ENCODE measurements at places on chromosomes 12 and 14.

DNA sequence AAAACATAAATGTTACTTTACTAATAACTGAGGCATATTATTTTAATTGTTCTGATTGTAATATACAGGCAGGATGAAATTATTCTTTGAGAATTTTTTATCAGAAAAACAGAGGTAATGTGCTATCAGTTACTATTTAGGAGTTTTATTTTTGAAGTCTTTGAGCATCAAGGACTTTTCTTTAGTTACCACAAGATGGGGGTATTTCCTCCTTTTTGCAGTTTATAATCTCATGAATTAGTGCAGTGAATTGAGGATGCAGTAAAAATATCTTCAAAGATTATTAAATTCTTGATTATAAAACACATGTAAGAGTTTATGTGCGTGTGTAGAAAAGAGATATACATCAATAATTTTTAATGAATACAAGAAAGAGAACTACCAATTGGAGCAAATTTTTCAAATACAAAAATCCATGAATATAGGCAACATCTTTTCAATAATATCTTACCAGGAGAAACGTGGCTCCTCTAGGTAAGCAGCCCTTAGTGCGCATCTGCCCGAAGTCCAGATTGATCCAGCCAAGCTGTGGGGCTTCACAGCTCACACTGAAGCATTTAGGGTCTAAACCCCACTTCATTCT lies 71.6 kb downstream of the ERGIC2 start:
- peak; percentile 64 for DNase-seq

DNA sequence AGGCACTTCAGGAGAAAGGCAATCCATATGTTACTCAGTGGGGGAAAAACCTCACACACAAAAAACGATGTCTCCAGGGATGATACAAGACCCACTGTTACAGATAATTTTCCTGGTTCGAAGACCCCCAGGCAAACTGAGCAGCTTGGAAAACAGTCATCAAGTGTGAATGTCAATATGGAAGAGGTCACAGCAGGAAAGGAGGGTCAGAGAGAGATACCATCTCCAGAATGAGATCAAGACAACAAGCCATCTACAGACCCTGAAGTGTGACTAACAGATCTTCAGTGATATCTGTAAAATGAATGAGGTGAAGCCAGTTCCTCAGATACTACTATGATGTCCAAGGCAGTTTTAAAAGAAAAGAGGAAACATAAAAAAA lies 28.6 kb downstream of the GNS start:
- peak; percentile 96 for DNase-seq

DNA sequence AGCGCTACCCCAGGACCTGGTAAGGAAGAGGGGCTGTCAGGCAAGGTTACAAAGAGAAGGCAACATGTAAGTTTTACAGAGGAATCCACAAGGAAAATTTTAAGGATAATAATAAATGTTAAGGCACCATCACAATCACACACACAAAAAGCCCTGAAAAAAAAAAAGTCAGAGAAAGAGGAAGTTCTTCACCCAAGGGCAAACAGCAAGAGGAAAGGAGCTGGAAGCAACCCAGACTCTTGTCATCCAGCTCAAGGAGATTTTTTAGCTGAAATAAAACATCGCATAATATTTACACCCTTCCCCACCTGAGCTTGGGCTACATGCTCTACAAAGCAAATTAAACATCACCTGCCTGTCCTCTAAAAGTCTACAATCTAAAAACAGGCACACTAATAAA lies 9.5 kb downstream of the SPTB start:
- no peak for DNase-seq

DNA sequence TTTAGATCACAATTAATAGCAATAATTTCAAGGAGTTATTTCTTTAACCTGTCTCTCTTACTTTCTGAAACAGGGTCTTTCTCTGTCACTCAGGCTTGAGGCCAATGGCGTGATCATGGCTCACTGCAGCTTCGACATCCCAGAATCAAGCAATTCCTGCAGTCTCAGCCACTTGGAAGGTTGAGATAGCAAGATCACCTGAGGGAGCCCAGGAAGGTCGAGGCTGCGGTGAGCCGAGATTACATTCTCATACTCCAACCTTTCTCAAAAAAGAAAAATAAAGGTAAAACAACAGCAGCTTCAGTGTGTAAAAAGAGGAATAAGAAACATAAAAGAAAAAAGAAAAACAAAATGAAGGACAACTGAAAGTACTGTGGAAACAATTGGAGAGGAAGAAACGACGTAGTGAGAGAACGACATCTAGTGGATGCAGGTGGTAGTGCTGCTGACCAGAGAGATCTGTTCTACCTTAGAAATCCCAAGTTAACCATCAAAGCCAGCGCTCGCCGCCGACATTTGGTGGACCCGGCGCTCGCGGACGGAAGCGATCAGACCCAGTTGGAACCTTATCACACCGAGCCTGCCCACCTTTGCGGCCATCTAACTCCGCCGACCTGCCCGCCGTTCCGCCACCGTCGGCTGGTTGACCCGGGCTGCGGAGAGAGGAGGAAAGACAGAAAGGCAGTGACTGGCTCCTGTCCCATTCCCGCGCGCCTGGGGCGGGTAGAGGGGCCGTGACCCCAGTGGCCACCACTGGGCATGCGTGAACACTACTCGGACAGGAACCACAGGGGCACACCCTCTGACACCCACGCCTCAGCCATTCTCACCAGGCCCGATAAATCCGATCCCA lies 196.1 kb downstream of the ALG10 start:
- DNase-seq = peak; percentile 60

- DNase-seq = no peak
Measured at GRCh38 chr12:92877904-92878303, 51.2 kb downstream of the EEA1 start.

All from NCI-H2171 treated with DMSO at 0.1 percent for 48 hours (cell line).